ENCODE measurements at places on chromosomes 12 and 14. TPM values are rescaled to one million over a fixed set of nuclear protein-coding genes. Genes with fewer than 3 reads are reported as not detected.

IL31 gene
- polyA plus RNA-seq: not detected

DNA sequence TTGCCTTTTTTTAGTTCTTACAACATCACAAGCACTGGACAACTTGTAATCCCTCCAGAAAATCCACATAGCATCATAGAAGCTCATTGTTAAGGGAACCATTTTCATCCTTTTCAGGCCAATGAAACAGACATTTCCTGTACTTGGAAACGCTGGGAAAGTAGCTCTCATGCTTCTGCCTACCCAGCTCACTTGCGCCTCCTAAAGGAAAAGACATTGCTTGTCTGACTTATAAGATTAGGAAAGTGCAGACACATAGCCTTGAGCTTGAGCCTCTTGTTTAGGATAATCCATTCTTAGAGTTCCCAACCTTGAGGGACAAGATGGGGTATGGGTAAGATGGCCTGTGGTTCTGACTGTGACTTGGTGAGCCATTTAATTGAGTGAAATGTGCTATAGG is 589.5 kb downstream of the NOVA1 start:
- no peak for DNase-seq

GRCh38 chr14:75793806-75794205 is 132.8 kb downstream of the TTLL5 start:
- DNase-seq: no peak

GRCh38 chr12:46269429-46270241 is 792 bp upstream of the SLC38A1 start:
- peak; percentile 42 for DNase-seq

DNA sequence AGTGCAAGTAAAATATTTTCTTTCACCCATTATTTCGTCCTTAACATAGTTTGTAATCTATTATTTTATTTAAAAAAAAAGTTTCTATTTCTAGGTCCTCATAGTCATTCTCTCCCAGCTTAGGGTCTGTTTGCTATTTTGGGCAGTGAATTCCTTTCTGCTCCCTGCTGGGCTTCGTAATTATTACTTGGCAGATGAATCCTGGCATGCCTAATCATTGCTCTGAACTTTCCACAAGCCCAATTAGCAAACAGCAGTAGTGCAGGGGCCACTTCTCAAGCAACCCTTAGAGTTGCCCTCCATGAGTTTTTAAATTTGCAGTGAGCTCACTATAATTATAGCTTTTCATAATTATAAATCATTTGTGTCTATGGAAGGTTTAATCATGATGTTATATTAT is 1378.3 kb upstream of the SEL1L start:
- no peak for DNase-seq

Data from left kidney (tissue), 8 donors.